ENCODE measurements at places on chromosomes 13 and 19.

DNA sequence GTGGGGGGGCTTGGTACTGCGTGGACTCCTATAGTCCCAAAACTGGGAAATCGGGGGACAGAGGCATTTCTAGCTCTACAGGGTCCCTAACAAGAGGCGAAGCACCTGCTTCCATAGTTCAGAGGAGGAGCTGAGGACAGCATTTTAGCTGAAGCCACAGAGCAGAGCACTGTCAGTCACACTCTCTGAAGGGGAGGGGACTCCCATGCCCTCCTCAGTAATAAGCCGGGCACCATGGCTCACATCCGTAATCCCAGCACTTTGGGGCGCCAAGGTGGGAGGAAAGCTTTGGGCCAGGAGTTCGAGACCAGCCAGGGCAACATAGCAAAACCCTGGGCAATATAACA lies 3.8 kb downstream of the NPAS1 start:
- DNase-seq = no peak

- DNase-seq = no peak
Measured at GRCh38 chr13:113607056-113607888, 22.7 kb downstream of the TFDP1 start.

DNA sequence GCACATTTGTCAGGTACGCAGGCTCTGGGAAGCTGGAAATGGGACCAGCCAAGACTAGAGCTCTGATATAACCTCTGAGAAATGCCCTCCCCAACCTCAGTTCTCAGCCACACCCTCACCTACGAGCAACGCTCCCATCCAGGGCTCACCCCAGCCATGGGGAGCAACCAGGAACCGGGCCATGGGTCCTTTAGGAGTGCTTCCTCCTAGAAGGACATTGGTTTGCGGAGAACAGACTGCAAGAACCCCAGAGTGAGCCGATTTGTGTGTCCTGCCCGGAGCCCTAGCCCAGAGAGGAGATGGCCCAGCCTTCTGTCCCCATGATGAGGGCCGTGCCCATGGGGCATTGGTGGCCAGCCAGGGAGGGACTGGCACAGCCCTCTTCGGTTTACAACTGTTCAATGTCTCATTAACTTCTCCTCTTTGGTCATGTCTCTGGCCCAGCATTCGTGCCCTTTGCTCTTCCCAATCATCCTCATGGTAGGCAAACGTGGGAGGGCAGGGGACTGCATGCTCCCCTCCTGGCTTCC lies 32.9 kb upstream of the IGSF23 start:
- DNase-seq = no peak

GRCh38 chr13:110340812-110341444 lies 33.8 kb downstream of the COL4A2 start:
- no peak for DNase-seq

GRCh38 chr13:45133396-45134118 lies 13.2 kb downstream of the GTF2F2 start:
- DNase-seq = no peak

DNA sequence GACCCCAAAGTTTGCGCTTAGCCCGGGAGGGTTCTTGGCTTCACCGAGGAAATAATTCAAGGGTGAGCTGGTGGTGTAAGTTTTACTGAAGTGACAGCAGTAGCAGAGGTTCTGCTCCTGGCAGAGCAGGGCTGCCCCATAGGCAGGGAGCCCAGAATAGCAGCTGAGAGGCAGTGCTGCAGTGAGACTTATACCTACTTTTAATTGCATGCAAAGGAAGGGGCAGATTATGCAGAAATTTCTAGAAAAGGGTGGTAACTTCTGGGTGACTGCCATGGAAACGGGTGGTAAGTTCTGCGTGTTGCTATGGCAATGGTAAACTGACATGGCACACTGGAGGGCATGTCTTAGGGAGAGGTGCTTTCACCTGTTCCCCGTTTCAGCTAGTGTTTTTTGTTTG lies 17.5 kb upstream of the CAMSAP3 start:
- no peak for DNase-seq

All from NCI-H524 treated with DMSO at 0.1 percent for 48 hours (cell line).